ENCODE measurements at places on chromosomes 13 and 19.

GRCh38 chr13:43397111-43397510, 373.7 kb downstream of the DNAJC15 start:
- no peak for DNase-seq

DNA sequence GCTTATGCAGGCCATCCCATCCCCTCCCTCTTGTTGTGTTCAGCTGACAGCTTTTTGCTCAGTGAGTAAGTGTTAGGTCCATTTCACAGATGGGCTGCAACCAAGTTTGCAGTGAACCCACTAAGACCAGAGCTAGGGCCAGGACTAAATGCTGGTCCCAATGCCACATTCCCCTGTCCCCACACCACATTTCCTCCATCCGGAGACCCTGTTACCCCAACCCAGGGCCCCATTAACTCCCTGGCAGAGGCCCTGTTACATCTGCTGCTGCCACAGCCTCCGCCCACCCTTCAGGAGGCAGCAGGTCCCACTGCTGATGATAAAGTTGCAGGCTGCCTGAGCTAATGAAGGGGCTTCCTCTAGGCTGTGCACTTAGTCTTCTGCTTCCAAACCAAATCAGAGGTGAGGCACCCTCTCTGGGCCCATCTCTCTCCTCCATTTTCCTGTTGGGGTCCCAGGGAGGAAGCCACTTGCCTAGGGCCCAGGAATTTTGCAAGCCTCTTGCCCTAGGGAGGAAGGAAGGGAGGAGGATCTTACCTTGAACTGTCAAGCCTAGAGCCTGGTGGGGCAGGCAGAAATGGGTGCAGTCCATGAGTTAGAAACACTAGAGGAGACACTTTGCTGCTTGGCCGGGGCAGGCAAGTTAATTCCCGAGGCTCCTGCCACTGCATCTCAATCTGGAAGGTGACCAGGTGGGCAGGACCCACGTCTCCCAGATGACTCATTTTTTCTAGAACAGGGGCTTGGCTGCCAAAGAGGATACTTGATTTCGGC, 3.4 kb upstream of the USF2 start:
- DNase-seq, result no peak

- DNase-seq, result no peak
Observed at GRCh38 chr19:42494321-42494720, 34.0 kb downstream of the CEACAM1 start.

DNA sequence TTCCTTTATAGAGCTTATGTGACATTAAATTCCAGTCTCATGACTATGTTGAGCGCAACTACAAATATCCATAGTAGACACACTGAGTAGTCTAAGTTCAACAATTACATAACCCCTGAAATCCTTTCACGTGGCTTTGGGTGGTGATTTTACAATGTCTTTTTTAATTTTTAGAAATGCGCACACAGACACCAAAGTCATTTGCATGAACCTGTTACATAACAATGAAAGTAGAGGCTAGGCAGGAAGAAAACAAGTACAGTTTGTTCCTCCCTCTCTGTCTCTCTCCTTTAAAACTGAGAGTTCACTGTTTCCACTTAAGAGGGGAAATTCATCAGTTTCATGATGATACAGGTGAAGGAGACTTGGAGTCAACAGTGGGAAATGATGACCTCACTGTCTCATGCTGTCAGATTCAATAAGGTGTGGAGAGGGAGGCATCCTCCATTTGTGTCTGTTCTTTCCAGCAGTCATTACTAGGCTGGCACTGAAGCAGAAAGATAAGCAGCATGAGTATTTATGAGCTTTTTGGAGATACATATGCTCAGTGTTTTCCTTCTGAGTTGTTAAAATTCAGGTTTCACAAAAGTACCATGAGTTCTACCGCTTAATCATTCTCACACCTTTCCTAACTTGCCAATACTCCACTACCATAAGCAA, 201.8 kb downstream of the LHFPL6 start:
- no peak for DNase-seq

Data from KBM-7 (cell line).